ENCODE measurements at places on chromosomes 4 and X. TPM values are rescaled to one million over a fixed set of nuclear protein-coding genes. Genes with fewer than 3 reads are reported as not detected.

The CCNQ gene
- polyA plus RNA-seq = 32.1 TPM

The EPHA5 gene
- polyA plus RNA-seq = not detected

The ODAPH gene
- not detected for polyA plus RNA-seq

The MYOZ2 gene
- 0.16 TPM for polyA plus RNA-seq

The ELK1 gene
- polyA plus RNA-seq = 10.2 TPM

The CTAG2 gene
- polyA plus RNA-seq = not detected

The MAGEA10 gene
- polyA plus RNA-seq = not detected

The ARMCX6 gene
- 15.7 TPM for polyA plus RNA-seq

The NAP1L3 gene
- polyA plus RNA-seq = 0.49 TPM

The RAB9B gene
- 0.49 TPM for polyA plus RNA-seq

The DDX3X gene
- 72.0 TPM for polyA plus RNA-seq

The DAPP1 gene
- polyA plus RNA-seq = 0.19 TPM

The ADH4 gene
- polyA plus RNA-seq = 0.09 TPM

The HSFX2 gene
- polyA plus RNA-seq = 1.3 TPM

The ATG4A gene
- polyA plus RNA-seq = 10.2 TPM

The XPNPEP2 gene
- 0.07 TPM for polyA plus RNA-seq

The AVPR2 gene
- 1.3 TPM for polyA plus RNA-seq

The NKX3-2 gene
- 0.27 TPM for polyA plus RNA-seq

The UCHL1 gene
- 198 TPM for polyA plus RNA-seq

The ENAM gene
- 3.2 TPM for polyA plus RNA-seq

The NAP1L5 gene
- polyA plus RNA-seq = 6.0 TPM

The MTMR8 gene
- 0.35 TPM for polyA plus RNA-seq

The SAGE1 gene
- not detected for polyA plus RNA-seq

The NR3C2 gene
- 3.6 TPM for polyA plus RNA-seq

The AR gene
- 0.34 TPM for polyA plus RNA-seq

The PCYT1B gene
- polyA plus RNA-seq = 0.84 TPM

The PRDM8 gene
- 0.49 TPM for polyA plus RNA-seq

The TDO2 gene
- not detected for polyA plus RNA-seq

The MPP1 gene
- polyA plus RNA-seq = 80.3 TPM

The SMIM10L2A gene
- 1.3 TPM for polyA plus RNA-seq

The GRIPAP1 gene
- 32.7 TPM for polyA plus RNA-seq

The SGMS2 gene
- 1.6 TPM for polyA plus RNA-seq

The KLHL4 gene
- polyA plus RNA-seq = 0.04 TPM

The SPANXB1 gene
- polyA plus RNA-seq = not detected

The RASL11B gene
- 0.87 TPM for polyA plus RNA-seq

The ZNF141 gene
- polyA plus RNA-seq = 2.8 TPM

The ASB9 gene
- polyA plus RNA-seq = 5.7 TPM

The IBSP gene
- not detected for polyA plus RNA-seq

The ENPEP gene
- 0.27 TPM for polyA plus RNA-seq

The ARHGEF6 gene
- polyA plus RNA-seq = 1.9 TPM

The F8A3 gene
- not detected for polyA plus RNA-seq

The SCARB2 gene
- polyA plus RNA-seq = 36.8 TPM

The CT55 gene
- not detected for polyA plus RNA-seq

The GPC3 gene
- 2.9 TPM for polyA plus RNA-seq

All from pancreas (tissue), 10 donors.